Posterior cingulate gyrus (tissue), 11 donors: ENCODE measurements at places on chromosomes 16 and 17.

DNA sequence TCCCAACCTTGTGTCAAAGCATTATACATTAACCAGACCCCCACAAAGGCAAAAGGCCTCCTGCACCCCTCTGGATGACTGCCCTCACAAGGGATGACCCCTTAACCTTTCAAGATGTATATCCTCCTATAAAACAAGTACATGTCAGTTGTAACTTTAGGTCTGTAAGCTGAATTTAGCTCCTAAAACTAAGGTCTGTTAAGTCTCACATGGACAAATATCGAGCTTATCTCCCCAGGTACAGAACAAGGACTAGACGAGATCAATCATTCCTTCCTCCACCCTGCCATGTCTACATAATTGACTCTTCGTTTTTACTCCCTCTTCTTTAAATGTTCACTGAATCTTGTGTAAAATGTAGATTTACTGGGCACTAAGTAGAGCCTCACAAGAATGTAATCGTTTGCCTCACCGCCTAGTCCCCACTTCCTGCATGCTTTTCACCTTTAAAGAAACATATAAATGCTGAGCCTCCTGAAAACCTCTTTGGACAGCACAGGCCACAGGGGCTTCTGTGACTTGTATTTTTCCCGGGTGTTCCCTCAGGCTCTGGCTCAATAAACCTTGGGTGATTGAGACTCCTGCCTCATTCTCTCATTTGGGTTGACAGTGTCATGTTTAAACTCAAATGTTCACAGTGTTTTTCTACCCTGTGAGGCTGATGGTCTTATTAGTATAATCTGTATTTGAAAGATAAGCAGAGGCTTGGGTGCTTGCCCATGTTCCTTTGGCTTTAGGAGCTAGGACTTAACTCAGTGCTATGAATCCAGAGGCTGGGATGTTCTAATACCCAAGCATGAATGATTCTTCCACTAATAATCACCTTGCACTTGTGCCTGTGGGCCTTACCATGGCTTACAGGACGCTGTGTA, 37.6 kb downstream of the MMD start:
- DNase-seq = no peak

GRCh38 chr17:50047083-50047482, 8.8 kb upstream of the ITGA3 start:
- DNase-seq = no peak

DNA sequence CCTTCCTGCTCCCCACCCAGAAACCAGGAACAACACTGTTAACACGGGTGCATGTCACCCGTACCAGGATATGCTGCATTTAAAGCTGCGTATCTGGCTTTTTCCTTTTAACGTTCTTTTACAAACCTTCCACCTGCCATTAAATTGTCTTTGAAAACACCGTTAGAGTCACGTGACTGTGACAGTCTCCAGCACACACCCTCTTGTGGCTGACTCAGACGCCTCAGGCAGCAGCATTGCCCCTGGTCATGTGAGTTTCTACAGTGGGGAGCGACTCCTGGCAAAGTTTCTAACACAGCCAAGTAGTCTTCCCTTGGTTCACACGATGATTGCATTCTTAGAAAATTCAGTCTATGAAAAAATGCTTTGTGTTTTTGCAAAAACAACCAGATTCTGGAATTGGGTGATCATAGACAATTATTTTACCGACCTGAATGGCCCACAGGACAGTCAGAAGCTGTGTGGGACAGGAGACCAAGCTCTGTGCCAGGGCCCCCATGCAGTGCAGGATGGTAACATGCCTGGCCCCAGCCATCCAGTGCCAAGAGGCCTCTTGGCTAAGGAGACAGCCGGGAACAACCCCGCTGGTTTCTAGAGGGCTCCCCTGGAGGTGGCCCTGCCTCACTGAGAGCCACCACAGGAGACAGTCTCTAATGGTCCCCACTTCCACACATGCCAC, 199.1 kb downstream of the KATNIP start:
- no peak for DNase-seq

DNA sequence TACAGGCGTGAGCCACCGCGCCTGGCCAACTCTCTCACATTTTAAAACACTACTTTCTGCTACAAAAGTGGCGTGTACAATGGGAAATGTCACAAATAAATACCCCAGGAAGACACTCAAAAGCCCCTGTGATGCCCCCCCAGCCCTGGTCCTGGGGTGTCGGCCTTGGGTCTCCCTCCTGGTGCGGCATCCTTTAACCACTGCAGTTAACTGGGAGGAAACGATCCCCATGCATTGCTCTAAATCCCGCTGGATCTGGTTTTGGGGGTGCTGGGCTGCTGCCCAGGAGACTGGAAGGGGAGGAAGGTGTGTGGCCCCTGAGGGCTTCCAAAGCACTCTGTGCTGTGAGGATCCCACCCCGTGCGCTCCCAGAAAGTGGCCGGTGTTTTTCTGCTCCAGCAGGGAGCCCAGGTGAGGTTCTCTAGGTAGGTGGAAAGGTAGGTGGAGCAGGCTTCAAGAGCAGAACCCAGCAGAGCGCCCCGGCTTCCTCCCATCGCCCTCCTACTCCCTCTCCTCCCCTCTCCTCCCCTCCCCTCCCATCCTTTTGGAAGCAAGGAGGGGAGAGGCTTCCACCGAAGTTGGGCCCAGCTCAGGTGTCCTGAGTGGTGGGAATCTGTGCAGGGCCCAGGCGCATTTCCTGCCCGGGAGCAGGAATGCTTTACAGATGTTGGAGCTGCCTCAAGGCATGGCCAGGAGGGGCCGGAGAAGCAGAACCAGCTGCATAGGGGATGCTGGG, 363.3 kb downstream of the SEC14L1 start:
- DNase-seq = no peak

- DNase-seq = no peak
These were observed 131.3 kb downstream of the NLK start for GRCh38 chr17:28173801-28174200.

GRCh38 chr16:68190736-68191510, 45.0 kb downstream of the ESRP2 start:
- DNase-seq = no peak

- no peak for DNase-seq
These were observed 11.0 kb downstream of the ITGAM start for GRCh38 chr16:31270795-31271194.

DNA sequence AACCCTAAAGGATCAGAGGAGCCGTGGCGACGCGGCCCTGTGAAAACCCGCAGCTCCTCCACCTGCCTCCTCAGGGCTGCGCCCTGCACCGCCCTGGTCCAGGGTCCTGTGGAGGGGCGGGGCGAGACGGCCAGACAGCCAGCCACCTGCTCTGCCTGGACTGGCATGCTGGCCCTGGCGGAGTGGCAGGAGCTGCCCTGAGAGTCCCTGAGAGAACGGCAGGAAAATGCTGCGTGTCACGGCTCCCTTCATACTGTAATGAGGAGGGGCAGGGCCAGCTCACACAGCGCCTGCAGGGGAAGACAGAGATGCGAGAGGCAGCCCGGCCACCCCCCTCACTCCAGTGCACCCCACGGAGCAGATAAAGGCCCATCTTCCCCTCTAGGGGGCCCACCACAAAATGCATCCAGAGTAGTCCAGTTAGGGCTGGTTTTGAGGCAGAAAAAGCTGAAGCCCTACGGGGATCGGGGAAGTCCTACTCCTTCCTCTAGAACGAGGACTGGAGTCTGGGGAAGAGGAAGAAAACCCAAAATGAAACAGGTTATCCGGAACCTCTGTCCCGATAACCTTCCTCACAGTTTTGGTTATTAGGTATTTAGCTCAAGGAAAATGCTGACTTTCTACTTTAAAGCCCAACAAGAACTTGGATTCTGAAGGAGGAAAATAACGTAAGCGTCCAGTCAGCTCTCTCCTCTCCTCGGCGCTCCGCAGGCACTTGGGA, 97.6 kb upstream of the DNAH17 start:
- DNase-seq = no peak
